Right atrium auricular region (tissue), 2 donors: ENCODE measurements at places on chromosomes 1 and 21. TPM values are rescaled to one million over a fixed set of nuclear protein-coding genes. Genes with fewer than 3 reads are reported as not detected.

SLC2A5 gene
- 0.94 TPM for total RNA-seq

GRCh38 chr1:178472531-178472930, 24.2 kb downstream of the CLEC20A start:
- H3K36me3 ChIP-seq: peaks cover 54% of the 10 kb centered on the region
- H3K4me1 ChIP-seq: no peaks in the 10 kb centered on the region
- no peak for DNase-seq
- H3K27me3 ChIP-seq: no peaks in the 10 kb centered on the region
- no peak overlapping the region for H3K27ac ChIP-seq

CD1C gene
- 0.44 TPM for total RNA-seq

- H3K4me3 ChIP-seq: no peak overlapping the region
- H3K27ac ChIP-seq: peak overlapping the region; percentile 82
- H3K36me3 ChIP-seq: no peaks in the 10 kb centered on the region
- no peaks in the 10 kb centered on the region for H3K4me1 ChIP-seq
- no peaks in the 10 kb centered on the region for H3K27me3 ChIP-seq
- DNase-seq: no peak
These were observed 73.4 kb upstream of the EDN2 start for GRCh38 chr1:41557751-41558455.

NADK gene
- total RNA-seq: 51.5 TPM

DNA sequence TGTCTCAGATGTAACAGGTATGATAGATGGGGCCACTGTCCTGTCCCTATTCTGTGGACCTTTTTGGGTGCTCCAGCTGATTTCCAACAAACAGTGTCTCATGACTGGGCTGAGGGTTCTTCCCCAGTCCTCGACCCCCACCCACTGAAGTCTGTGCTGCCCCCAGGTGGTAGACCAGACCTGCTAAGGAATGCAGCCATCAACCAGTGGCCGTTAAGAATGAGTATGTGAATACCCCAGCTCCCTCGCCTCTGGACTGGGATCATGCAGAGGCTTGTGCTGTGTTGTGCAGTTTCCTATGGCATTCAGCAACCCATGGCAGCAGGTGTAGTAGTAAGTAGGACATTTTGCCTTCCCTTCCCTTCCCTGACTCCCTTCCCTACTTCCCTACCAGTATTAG, 183.1 kb upstream of the KAZN start:
- H3K36me3 ChIP-seq: no peaks in the 10 kb centered on the region
- H3K27me3 ChIP-seq: no peaks in the 10 kb centered on the region
- no peak overlapping the region for H3K4me3 ChIP-seq

DNA sequence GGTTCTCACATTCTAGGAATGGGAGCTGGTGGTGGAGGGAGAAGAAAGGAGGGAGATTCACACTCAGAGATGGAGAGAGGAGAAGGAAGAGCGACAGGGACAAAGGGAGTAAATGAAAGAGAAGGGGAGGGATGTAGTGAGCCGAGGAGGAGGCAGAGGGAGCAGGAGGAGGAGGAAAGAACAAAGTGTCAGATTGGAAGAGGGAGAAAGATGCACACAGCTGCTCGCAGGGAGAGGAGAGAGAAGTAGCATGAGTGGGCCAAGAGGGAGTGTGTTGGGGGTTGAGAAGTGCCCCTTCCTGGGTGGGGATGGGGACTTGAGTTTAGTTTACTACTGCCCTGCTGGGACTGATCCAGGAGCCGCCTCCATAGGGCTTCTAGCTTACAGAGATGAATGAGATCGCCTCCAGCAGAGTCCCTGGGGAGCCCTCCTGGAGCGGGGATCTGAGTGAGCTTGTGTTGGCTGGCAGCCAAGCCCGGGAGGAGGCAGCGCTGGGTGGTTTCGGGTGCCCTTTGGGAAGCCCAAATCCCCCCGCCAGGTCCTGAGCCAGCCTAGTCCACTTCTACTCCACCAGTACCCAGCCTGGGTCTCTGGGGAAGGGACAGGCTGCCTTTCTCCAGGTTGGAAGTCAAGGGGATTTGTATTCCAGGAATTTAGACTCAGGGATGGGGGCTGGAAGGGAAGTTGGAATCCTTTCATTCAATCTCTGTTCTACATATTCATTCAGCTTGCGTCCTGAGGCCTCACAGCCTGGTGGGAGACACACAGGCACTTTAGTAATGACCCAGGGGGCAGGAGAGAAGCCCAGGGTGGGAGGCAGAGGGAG, 20.9 kb downstream of the PTPRU start:
- no peaks in the 10 kb centered on the region for H3K36me3 ChIP-seq
- DNase-seq: no peak
- no peak overlapping the region for H3K27ac ChIP-seq
- no peaks in the 10 kb centered on the region for H3K27me3 ChIP-seq
- no peak overlapping the region for H3K4me3 ChIP-seq
- no peaks in the 10 kb centered on the region for H3K4me1 ChIP-seq

TMEM53 gene
- total RNA-seq: 8.3 TPM

OPRD1 gene
- total RNA-seq: not detected

DNA sequence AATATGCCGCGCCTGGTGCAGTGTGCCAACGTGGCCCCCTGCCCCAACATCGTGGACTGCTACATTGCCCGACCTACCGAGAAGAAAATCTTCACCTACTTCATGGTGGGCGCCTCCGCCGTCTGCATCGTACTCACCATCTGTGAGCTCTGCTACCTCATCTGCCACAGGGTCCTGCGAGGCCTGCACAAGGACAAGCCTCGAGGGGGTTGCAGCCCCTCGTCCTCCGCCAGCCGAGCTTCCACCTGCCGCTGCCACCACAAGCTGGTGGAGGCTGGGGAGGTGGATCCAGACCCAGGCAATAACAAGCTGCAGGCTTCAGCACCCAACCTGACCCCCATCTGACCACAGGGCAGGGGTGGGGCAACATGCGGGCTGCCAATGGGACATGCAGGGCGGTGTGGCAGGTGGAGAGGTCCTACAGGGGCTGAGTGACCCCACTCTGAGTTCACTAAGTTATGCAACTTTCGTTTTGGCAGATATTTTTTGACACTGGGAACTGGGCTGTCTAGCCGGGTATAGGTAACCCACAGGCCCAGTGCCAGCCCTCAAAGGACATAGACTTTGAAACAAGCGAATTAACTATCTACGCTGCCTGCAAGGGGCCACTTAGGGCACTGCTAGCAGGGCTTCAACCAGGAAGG, 4.3 kb downstream of the GJB3 start:
- H3K27ac ChIP-seq: no peak overlapping the region
- no peaks in the 10 kb centered on the region for H3K36me3 ChIP-seq
- no peak for DNase-seq
- peaks cover 15% of the 10 kb centered on the region for H3K27me3 ChIP-seq

DDAH1 gene
- total RNA-seq: 18.3 TPM

GRCh38 chr1:59332983-59333382, 36.1 kb downstream of the FGGY start:
- no peak overlapping the region for H3K4me3 ChIP-seq
- no peaks in the 10 kb centered on the region for H3K27me3 ChIP-seq
- H3K36me3 ChIP-seq: no peaks in the 10 kb centered on the region

GPR89B gene
- total RNA-seq: 7.5 TPM

CRB1 gene
- total RNA-seq: 0.75 TPM

GRCh38 chr1:73537400-73537799, 660.6 kb downstream of the LRRIQ3 start:
- no peak for DNase-seq
- H3K4me3 ChIP-seq: no peak overlapping the region
- no peaks in the 10 kb centered on the region for H3K4me1 ChIP-seq
- no peak overlapping the region for H3K27ac ChIP-seq

DNA sequence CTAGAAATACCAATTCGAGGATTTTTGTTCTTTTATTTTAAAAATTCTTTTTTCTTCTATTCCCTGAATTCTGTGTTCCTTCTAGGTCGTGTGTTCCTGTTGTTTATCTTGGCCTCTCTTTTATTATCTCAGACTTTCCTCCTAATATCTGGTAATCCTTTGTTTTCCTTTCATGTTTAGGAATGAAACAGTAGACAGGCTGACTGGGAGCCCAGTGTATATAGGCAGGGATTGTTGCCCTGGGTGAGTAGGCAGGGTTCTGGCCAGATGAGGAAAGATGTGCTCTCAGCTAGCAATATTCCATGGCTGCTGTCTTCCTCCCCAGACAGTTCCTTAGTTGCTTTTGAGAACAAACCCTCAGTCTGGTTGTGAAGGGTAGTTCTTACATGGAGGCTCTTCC, 161.8 kb upstream of the PDE4B start:
- no peaks in the 10 kb centered on the region for H3K4me1 ChIP-seq
- no peak overlapping the region for H3K4me3 ChIP-seq
- H3K27me3 ChIP-seq: no peaks in the 10 kb centered on the region
- no peak overlapping the region for H3K27ac ChIP-seq
- DNase-seq: no peak

LCE1E gene
- total RNA-seq: not detected

GRCh38 chr21:45974073-45975019, 7.2 kb upstream of the COL6A1 start:
- peak overlapping the region; percentile 86 for H3K27ac ChIP-seq
- H3K4me1 ChIP-seq: peaks cover 75% of the 10 kb centered on the region
- peak; percentile 83 for DNase-seq
- H3K4me3 ChIP-seq: peak overlapping the region; percentile 48
- no peaks in the 10 kb centered on the region for H3K27me3 ChIP-seq

DNA sequence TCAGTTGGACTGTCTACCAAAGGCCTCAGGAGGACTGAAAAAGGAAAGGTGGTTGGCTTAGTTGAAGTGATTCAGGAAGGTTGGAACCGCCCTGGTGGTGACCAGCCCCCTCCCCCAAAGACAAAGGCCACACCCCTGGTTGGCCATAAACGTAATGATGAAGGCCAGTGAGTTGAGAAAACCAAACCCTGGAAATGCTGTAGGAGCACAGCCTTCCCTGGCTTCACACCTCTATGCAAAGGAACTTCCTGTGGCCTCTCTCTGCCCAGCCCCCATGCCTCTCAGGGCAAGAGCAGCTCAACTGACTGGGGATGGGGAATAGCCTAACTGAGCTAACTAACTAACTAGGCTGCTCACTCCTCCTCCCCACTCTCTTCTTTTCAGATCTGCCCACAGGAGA, 90.4 kb downstream of the NPHP4 start:
- no peaks in the 10 kb centered on the region for H3K27me3 ChIP-seq
- H3K36me3 ChIP-seq: peaks cover 11% of the 10 kb centered on the region
- DNase-seq: no peak
- H3K4me3 ChIP-seq: no peak overlapping the region

DNA sequence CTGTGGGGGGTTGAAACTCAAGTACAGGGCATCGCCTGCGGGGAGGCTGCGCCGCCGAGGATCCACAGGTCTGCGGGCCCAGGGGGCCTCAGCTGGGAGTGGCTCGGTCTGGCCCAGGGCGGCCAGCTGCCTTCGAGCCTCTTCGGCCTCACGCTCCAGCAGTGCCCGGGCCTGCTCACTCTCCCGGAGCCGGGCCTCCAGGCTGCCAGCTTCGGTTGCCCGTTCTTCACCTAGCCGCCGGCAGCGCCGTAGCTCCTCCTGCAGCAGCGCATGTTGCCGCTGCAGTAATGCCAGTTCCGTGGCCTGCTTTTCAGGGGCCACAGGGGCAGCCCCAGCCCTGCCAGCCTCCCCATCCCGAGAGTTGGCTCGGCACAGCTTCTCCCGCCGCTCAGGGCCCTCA, 9.4 kb downstream of the RXFP4 start:
- H3K4me1 ChIP-seq: no peaks in the 10 kb centered on the region
- peaks cover 91% of the 10 kb centered on the region for H3K36me3 ChIP-seq
- H3K27me3 ChIP-seq: no peaks in the 10 kb centered on the region
- no peak for DNase-seq
- H3K4me3 ChIP-seq: no peak overlapping the region
- no peak overlapping the region for H3K27ac ChIP-seq

GRCh38 chr1:238340989-238341388, 450.3 kb upstream of the ZP4 start:
- H3K4me1 ChIP-seq: no peaks in the 10 kb centered on the region
- DNase-seq: no peak

GRCh38 chr1:56060906-56061305, 518.5 kb downstream of the PLPP3 start:
- DNase-seq: no peak
- H3K4me1 ChIP-seq: no peaks in the 10 kb centered on the region
- no peak overlapping the region for H3K27ac ChIP-seq
- no peak overlapping the region for H3K4me3 ChIP-seq
- no peaks in the 10 kb centered on the region for H3K36me3 ChIP-seq
- no peaks in the 10 kb centered on the region for H3K27me3 ChIP-seq

DNA sequence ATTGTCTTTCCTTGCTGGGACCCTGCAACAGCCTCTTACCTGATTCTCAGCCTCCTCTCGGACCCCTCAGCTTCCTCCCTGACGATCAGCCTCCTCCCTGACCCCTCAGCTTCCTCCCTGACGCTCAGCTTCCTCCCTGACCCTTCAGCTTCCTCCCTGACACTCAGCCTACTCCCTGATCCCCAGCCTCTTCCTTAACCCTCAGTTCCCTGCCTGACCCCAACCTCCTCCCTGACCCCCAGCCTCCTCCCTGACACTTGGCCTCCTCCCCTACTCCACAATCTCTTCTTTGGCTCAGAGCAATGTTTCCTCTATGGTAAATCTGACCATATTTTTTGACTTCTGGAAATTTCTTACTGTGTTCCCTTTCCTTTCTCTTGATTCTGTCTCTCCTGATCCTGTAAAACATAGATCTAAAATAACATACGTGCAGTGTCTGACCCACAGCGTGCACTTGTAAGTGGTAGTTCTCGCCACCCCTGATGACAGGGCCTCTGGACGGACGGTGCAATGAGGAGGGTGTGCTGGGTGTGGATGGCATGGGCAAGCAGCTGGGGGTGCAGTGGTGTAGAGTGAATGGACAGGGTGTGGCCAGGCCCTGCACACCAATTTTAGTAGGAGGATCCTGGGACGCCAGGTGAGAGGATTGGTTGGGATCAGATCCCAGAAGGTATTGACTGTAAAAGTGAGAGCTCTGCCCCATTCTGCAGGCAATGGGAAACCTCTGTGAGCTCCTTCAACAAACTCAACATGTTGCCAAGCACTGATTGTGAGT, 264.1 kb downstream of the FOXD2 start:
- H3K27me3 ChIP-seq: no peaks in the 10 kb centered on the region
- no peak overlapping the region for H3K4me3 ChIP-seq
- H3K4me1 ChIP-seq: no peaks in the 10 kb centered on the region
- no peak for DNase-seq
- H3K27ac ChIP-seq: no peak overlapping the region

- no peak for DNase-seq
- no peaks in the 10 kb centered on the region for H3K27me3 ChIP-seq
- no peaks in the 10 kb centered on the region for H3K36me3 ChIP-seq
- peaks cover 11% of the 10 kb centered on the region for H3K4me1 ChIP-seq
- H3K27ac ChIP-seq: no peak overlapping the region
These were observed 5.0 kb upstream of the DUSP23 start for GRCh38 chr1:159775716-159776115.

DNA sequence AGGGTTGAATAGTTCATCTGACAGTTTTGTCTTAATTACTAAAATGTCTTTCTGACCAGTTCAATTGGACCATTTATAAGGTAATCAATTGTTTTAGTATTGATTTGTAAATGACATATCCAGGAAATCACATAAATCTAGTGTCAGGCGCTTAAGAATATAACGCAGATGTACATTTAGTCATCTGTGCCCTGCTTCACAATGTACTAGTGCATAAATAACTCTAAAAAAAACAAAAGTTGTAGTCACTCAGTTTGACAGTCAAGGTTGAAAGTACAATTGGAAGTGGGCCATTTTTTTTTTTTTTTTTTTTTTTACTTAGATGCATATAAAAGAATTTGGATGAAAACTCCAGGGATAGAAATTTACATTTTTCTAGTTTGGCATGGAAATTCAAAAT, 490.4 kb downstream of the PTPRC start:
- no peak overlapping the region for H3K27ac ChIP-seq
- DNase-seq: no peak
- H3K4me1 ChIP-seq: no peaks in the 10 kb centered on the region
- H3K4me3 ChIP-seq: no peak overlapping the region
- no peaks in the 10 kb centered on the region for H3K36me3 ChIP-seq
- H3K27me3 ChIP-seq: no peaks in the 10 kb centered on the region
